ENCODE measurements at places on chromosomes 5 and 9.

GRCh38 chr9:125544988-125545651, 161.9 kb downstream of the MAPKAP1 start:
- DNase-seq = peak; percentile 69

- DNase-seq = no peak
These were observed 41.1 kb downstream of the LAMC3 start for GRCh38 chr9:131049829-131050715.

GRCh38 chr5:72895758-72896157, 60.1 kb upstream of the FCHO2 start:
- no peak for DNase-seq

DNA sequence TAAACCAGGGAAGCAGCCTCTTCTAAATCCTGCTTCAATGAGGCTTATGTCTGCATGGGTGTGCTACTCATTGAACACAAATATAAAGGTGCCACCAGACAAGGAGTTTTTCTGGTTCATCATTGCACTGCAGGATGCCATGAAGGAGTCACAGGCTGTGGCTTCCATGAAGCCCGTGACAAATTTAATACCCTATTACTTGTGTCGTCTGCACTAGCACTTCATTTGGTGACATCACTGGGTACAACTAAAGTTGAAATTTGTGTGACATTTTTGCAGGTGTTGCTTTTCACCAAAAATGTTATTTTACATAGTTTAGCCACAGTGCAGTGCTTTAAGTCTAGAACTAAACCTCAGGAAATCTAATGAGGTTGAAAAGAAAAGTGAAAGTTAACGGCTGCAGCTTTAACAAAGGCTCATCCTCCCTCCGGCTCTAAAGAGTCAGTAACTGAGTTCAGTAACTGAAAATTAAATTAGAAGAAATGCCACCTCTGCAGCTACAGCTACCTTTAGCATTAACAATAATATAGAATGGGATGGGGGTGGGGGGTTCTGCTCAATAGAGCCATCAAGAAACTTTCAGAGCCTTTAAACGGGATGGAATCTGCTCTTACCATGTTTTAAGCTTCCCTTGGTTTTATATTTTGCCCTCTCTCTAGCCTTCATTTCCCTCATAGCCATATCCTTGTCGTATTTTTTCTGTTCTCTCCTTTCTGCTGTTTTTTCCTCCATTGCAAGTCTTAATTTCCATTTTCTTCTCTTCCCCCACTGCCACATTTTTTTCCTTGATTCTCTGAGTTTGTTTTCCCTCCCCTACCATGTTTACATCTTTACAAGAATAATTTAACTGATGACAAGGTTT, 233.8 kb upstream of the TMEM161B start:
- no peak for DNase-seq

GRCh38 chr5:95178046-95178651, 106.7 kb downstream of the MCTP1 start:
- no peak for DNase-seq

- no peak for DNase-seq
These were observed 27.5 kb downstream of the GPX3 start for GRCh38 chr5:151047814-151048425.

DNA sequence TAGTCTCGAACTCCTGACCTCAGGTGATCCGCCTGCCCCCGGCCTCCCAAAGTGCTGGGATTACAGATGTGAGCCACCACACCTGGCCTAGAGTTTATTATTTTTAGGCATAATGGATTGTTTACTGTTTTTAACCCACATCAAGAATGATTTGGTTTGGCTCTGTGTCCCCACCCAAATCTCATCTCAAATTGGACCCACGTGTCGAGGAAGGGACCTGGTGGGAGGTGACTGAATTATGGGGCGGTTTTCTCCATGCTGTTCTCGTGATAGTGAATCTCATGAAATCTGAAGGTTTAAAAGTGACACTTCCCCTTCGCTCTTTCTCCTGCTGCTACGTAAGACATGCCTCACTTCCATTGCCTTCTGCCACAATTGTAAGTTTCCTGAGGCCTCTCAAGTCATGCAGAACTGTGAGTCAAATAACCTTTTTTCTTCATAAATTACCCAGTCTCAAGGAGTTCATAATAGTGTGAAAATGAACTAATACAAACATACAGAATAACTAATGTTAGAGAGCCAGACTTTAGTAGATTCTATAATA, 88.2 kb downstream of the RICTOR start:
- DNase-seq = no peak

GRCh38 chr5:4023753-4024335, 428.2 kb downstream of the IRX1 start:
- no peak for DNase-seq

GRCh38 chr5:132762246-132763000, 14.6 kb downstream of the SEPTIN8 start:
- DNase-seq = no peak

DNA sequence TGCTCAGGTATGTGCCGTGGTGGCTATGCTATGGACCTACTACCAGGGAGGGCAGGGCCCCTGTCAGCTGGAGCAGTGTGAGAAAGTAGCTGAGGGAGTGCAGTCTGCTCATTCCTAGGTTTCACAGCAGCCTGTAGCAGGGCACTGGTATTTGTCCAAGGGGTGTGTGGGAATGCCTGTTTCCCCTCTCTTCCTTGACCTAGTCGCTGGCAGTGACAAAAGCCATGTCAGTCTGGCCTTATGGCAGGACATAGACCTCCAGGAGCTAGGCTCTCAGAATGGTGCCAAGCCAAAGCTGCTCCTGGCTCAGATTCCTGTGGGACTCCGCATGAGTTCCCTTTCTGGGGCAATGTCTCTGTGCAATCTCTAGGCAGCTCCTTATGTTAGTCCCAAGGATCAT, 253.9 kb upstream of the TYRP1 start:
- no peak for DNase-seq

GRCh38 chr5:156124708-156125107, 202.3 kb upstream of the SGCD start:
- DNase-seq = no peak

GRCh38 chr9:33524306-33524947, 376 bp downstream of the ANKRD18B start:
- DNase-seq = no peak

DNA sequence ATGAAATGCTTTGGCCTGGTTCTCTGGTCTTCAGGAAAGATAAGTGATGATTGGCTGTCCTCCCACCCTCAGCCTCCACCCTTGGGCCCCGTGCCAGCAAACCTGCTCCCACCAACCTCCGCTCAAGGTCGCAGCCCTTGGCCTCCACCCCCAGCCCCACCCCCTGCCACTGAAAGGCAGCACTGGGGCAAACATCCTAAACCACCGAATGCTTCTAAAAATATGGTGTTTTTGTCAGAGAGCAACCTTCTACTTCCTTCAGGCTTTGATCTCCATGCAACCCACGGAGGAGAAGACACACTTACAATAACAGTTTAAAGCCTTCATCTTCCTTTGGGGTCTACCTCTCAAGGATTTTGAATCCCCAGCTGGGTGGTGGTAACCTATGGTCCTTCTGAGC, 24.0 kb upstream of the TCF7 start:
- no peak for DNase-seq

DNA sequence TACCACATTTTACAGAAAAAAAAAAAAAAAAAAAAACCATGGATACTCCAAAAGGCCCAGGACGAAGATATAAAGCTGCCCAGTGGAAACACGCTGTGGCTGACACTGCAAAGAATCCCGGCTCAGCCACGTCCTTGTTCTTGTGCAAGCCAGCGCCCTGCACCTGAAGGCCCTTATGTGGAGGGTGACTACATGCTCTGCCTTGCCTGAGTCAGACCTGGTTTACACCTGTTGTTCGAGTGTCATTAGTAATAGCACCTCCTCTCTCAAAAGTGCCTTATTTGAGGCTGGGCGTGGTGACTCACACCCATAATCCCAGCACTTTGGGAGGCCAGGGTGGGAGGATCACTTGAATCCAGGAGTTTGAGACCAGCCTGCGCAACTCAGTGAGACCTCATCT, 54.3 kb upstream of the ZSWIM6 start:
- no peak for DNase-seq

- no peak for DNase-seq
These were observed 7.7 kb downstream of the ZSWIM6 start for GRCh38 chr5:61339764-61340163.
